ENCODE measurements at places on chromosomes 6 and 20. TPM values are rescaled to one million over a fixed set of nuclear protein-coding genes. Genes with fewer than 3 reads are reported as not detected.

Gene JPH2
- polyA plus RNA-seq: 2.5 TPM

Gene SLC22A7
- polyA plus RNA-seq: not detected

Gene HMGA1
- 185 TPM for polyA plus RNA-seq

Gene STMN3
- 10.5 TPM for polyA plus RNA-seq

Gene ZNF165
- 3.6 TPM for polyA plus RNA-seq

Gene CGAS
- 1.1 TPM for polyA plus RNA-seq

Gene HLA-DPA1
- not detected for polyA plus RNA-seq
